Fibroblast of upper back skin (primary cell): ENCODE measurements at places on chromosomes 1 and 21.

DNA sequence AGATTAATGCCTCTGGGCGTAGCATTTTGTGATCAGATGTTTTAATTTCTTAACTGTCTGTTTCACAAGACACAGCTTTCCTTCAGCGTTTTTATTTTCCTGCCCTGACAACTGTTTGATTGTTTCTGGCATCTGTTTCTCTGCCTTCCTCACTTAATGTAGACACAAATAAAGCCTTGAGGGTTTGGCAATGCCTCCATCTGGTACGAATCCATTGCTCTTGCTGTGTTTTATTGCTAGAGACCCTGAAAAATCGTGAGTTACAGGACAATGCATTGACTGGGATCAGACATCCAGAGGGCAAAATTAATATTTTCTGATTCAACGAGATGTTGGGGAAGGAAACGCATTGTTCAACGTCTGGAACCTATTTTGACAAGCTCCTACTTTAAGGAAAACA, 363.5 kb downstream of the MRPL39 start:
- peak; percentile 3 for DNase-seq

DNA sequence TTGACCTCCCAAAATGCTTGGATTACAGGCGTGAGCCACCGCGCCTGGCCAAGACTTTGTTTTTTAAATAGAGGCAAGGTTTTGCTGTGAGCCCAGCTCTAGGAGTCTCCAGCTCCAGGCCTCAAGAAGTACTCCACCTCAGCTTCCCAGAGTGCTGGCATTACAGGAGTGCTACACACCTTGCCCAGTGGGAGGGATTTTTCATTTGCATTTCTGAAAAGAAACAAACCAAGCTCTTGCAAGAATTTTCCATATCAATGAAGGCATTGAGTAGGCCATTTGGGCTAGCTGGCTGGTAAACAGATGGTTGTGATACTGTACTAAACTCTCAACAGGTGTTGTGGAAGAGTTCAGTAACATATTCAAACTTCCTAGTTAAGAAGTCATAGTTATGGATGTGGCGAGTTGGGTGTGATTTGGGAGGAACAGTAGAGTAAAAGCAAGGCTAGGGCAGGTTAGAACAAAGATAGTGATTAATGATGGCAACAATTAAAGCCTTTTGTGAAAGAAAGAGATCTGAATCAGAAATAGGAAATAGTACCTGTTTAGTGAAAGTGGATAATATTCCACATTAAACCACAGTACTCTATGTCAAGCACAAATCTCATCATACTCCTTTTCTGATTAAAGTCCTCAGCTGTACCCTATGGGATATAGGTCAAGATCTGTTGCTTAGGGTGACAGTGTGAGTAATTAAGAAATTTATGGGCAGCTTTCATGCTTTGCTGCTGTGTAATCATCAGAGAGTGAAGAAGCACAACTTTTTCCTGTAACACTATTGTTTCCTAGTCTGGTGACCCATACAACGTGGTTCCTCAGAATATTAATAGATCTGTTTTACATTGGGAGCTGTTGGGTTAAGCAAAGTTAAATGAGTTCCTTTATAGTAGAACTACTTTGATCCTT, 10.7 kb downstream of the AKIRIN1 start:
- no peak for DNase-seq

DNA sequence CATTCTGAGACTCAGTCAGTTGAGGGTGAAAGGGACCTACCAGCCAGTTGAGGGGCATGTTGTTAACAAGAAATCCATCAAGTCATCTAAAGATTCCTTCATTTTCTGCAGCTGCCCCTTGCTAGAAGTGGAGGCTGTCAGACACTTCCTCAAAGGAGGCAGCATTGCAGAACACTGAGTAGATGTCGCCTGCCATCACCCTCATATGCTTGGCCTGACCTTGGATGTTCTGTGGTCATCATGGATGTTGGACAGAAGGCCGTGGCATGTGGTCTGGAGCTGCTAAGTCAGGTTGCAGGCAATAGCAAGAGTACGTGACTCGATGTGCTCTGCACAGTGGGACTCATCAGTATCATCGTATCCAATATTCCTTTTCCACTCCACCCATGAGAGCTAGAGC, 70.6 kb downstream of the GATAD2B start:
- DNase-seq, result no peak

- peak; percentile 58 for DNase-seq
Observed at GRCh38 chr1:246012341-246012740, 494.7 kb downstream of the SMYD3 start.

GRCh38 chr21:39124681-39125251, 58.5 kb downstream of the PSMG1 start:
- peak; percentile 59 for DNase-seq

DNA sequence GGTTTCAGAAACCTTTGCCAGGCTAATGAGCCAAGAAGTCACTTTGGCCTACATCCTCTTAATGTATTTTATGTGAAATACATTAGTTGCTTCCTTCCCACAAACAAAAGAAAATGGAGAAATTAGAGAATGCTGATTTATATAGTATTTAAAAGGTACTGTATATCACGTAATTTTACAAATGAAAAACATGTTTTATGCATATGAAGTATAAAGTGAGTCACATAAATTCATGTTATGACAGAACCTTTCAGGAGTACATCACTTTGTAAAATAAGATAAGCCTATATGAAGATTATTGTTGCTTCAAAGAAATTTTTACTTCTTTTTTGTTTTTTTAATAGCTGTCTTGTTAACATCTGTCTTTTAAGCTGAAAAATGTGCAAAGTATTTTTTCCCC, 4.6 kb downstream of the DR1 start:
- no peak for DNase-seq

GRCh38 chr21:15442743-15443469, 286.9 kb upstream of the USP25 start:
- no peak for DNase-seq

DNA sequence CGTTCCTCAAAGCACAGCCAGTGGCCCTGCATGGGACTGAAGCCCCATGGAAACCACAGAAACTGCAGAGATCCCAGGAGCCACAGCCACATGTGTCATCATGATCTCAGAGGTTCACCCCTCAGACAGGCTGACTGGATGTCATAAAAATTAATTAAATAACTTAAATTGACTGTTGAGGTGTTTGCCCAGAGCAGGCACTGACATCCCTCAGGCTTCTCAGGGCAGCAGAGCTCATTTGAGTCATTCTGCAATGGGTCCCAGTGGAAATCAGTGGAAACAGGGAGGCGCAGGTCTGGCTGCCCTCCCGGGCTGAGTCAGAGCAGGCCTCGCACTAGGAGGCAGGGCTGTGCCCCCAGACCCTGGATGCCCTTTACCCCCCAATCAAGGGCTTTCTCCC, 135.1 kb downstream of the CDC7 start:
- DNase-seq, result peak; percentile 29

DNA sequence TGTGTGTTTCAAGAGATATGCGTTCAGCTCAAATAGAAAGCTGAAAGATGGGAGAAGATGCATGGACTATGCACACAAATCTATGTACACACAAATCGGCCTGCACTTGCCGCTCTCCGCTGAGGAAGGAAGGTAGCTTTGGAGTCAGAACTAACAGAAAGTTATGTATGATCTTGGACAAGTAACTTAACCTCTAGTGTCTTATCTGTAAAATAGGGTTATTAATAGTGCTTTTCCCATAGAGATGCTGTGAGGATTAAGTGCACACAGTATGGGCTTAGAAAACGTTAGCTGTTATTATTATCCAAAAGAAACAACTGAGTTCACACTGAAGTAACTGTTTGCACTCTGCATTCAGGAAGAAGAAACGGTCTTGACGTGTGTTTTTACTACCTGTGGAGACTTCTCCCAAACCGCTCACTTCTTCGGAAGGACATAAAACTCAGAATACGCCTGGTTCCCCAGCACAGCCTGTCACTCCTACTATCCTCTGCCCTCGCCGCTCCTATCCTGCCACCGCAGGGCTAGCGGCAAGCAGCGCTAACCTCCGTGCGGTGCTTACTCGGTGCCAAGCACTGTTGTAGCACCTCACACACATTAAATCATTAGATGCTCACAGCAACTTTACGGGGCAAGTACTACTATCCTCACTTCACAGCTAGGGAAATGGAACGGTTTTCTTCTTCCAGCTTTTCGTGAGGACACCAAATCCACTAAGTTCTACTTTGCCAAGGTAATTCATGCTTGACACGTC, 1.3 kb downstream of the TGFBR3 start:
- no peak for DNase-seq

- no peak for DNase-seq
Observed at GRCh38 chr1:10829067-10829818, 32.8 kb upstream of the CASZ1 start.

- DNase-seq, result peak; percentile 46
Observed at GRCh38 chr1:231729544-231729943, 103.0 kb downstream of the DISC1 start.

DNA sequence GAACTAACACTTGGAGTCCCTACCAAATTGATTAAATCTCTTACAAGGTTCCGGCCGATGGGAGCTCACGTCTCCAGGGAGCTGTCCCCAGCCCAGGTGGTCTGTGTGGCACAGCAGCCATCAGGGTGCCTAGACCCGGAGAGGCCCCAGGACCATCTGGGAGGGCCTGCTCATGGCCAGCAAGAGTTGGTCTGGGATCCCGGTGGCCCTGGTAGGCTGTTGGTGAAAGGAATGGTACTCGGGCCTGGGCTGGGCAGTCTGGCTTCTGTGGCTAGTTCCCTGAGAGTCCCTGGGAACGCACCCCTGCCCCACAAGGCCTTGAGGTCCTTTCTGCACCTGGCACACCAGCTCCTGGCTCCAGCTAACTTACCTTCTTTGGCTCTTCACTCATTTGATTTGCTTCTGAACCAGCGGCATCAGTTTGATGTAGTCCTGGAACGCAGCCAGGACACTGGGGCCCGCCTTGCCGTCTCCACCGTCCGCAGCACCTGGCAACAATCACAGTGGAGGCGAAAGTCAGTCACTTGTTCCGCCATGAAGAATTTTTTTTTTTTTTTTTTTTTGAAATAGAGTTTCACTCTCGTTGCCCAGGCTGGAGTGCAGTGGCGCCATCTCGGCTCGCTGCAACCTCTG, 62.5 kb downstream of the SCCPDH start:
- DNase-seq, result no peak

GRCh38 chr1:61757950-61758349, 15.7 kb downstream of the PATJ start:
- peak; percentile 76 for DNase-seq

DNA sequence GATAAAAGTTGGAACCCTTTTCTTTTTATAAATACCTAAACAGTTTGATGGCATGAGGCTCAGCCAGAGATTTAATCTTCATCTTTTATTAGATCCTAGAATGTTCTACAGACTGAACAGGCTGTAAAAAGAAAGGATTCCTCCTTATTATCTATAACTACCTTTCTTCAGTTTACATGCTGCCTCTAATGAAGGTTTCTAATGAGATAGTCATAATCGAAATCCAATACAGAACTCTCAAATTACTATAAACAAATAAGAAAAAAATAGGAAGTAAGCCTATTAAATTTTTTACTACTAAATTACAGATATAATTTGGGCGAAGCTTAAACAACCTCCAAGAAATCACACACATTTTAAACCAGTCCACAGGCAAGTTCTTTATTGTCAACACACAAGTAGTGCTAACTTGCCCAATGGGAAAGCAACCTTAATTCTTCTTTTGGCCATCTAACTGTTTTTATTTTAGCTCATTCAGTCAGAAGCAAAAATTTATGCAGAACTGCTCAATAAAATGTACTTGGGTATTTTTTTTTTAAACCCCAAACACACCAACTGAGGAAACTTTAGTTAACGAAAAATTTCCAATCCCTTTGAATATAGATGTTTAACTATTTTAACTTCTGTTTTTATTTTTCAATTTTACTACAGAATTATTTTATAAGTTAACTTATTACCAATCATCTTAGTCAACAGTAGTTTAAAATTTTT, 4.8 kb downstream of the WDR26 start:
- no peak for DNase-seq

GRCh38 chr1:37410105-37410504, 64.3 kb upstream of the ZC3H12A start:
- DNase-seq, result no peak

DNA sequence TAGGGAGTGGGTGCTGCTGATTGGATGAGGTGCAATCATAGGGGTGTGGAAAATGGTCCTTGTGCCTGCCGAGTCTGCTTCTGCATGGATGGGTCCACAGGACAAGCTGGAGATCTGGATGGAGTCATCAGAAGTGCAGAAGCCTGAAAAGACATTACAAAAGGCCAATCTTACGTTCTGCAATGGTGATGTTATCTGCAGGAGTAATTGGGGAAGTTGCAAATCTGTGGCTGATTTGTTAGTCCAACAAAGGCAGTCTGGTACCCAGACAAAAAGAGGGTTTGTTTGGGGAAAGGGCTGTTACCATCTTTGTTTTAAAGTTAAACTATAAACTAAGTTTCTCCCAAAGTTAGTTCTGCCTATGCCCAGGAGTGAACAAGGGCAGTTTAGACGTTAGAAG, 166.5 kb downstream of the PGBD5 start:
- no peak for DNase-seq

DNA sequence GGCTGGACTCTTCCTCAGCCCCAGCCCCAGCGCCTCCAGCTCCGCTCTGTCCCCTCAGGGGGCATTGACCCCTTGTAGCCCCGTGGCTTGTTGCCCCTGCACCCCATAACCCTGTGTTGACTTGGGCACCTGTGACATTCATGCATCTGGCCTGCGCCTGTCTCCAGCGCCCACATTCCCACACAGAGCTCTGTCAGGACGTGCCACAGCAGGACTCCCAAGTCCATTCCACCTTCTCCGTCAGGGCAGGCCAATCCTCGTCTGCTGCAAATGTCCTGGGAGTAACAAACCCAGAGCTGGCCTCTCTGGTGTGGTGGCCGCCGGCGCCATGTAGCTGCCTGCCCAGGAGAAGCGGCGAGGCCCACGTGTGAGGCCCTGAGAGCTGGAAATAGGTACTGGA, 60.6 kb downstream of the AGPAT3 start:
- no peak for DNase-seq

DNA sequence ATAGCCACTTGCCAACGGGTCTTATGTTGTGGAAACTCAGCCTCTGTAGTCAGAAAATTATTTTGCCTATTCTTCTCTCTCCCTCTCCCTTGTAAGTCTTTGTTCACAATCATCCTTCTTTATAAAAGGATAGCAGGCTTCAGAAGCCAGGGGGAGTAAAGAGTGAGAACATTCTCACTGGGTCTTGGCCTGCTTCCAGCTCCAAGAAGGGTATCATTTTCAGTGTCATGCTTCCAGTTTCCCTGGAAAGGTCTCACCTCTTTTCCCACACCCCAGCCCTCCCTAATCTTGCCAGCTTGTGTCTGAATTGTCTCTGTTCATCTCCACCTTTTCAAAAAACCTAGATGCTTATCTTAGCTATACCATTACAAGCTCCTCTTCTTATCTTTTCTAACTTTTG, 346.2 kb upstream of the LRRC7 start:
- no peak for DNase-seq

- no peak for DNase-seq
Observed at GRCh38 chr21:18460979-18461378, 57.4 kb upstream of the TMPRSS15 start.

- DNase-seq, result peak; percentile 90
Observed at GRCh38 chr21:15009837-15010363, 54.9 kb downstream of the NRIP1 start.

- DNase-seq, result no peak
Observed at GRCh38 chr1:68383092-68383491, 66.7 kb downstream of the RPE65 start.
